ENCODE measurements at places on chromosomes 12 and 14. TPM values are rescaled to one million over a fixed set of nuclear protein-coding genes. Genes with fewer than 3 reads are reported as not detected.

Gene MFAP5
- total RNA-seq, result not detected

Gene FGFR1OP2
- total RNA-seq, result 38.0 TPM

Gene ADAM21
- total RNA-seq, result not detected

Gene TAS2R9
- not detected for total RNA-seq

Gene GRIN2B
- total RNA-seq, result not detected

Gene TAS2R8
- not detected for total RNA-seq

Gene APOF
- 0.28 TPM for total RNA-seq

Gene GPX2
- not detected for total RNA-seq

Gene ALKBH2
- 29.5 TPM for total RNA-seq

Gene POTEM
- not detected for total RNA-seq

Gene KLHDC2
- total RNA-seq, result 48.7 TPM

DNA sequence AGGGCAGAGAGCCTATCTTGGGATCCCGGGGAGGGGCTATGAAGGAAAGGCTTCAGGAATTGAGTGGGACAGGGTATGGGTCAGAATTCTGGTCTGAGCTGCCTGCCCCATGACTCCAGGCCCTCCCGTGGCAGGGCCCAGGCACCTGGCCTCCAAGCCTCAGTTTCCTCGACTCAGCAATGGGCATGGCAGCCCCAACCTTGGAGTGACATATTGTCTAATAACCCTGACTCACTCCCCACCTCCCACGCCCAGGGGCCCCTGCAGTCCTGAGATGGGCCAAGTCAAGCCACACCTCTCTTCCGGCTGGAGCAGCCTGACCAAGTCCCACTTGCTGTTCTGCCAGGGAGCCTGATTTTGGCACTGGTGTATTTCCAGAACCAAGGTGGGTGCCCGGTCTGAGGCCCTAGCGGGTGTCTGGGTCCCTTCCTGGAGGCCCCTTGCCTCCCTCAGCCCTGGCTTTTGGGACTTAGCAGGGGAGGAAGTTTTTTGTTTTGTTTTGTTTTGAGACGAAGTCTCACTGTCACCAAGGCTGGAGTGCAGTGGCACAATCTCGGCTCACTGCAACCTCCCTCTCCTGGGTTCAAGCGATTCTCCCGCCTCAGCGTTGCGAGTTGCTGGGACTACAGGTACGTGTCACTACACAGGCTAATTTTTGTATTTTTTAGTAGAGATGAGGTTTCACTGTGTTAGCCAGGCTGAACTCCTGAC lies 40.3 kb upstream of the RCOR1 start:
- peak overlapping the region; percentile 16 for H3K4me3 ChIP-seq
- H3K4me1 ChIP-seq, result no peaks in the 10 kb centered on the region
- DNase-seq, result peak; percentile 19
- no peaks in the 10 kb centered on the region for H3K36me3 ChIP-seq
- H3K27me3 ChIP-seq, result peaks cover 15% of the 10 kb centered on the region

DNA sequence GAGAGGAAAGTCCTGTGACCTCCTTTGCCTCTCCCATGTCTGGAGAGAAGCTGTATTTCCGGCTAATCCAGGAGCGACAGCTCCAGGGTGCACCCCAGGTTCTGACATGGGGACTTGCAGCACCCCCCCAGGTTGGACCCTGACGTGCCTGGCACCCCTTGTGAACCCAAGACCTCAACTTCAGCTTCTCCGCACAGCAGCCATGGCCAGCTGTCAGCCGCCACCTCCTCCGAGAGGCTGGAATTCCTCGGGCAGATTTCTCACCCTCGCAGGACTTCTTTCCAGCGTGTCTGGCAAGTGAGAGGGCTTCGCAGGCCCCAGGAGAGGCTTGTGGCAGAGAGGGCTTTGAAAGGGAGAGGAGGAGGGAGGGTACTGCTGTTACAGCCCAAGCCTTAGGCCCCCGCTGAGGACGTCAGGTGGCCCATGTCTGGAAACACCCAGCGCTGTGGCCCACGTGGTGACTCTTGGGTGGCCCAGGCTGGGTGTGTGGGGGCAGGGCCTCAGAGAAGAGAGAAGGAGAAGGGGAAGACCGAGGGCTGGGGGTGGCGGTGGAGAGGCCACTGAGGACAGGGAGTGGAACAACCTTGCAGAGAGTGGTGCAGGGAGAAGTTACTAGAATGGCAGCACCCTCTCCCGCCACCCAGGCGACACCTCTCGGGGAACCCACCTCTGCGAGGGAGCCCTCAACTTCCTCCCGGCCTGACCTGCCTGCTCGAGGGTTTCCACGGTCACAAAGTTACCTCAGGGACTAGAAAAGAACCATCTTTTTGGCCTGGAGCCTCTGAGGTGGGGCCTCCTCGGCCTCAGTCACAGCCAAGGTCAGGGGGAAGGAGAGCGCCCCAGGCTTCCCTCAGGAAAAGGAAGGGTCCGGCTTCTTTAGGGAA lies 11.7 kb upstream of the RPS6KL1 start:
- H3K27ac ChIP-seq, result no peak overlapping the region
- no peaks in the 10 kb centered on the region for H3K27me3 ChIP-seq
- no peak for DNase-seq

- no peaks in the 10 kb centered on the region for H3K36me3 ChIP-seq
- H3K27ac ChIP-seq, result no peak overlapping the region
- H3K4me1 ChIP-seq, result no peaks in the 10 kb centered on the region
These were observed 54.4 kb upstream of the RFLNA start for GRCh38 chr12:124240493-124240892.

- H3K27me3 ChIP-seq, result no peaks in the 10 kb centered on the region
- H3K4me3 ChIP-seq, result no peak overlapping the region
- H3K27ac ChIP-seq, result no peak overlapping the region
- no peaks in the 10 kb centered on the region for H3K4me1 ChIP-seq
- H3K36me3 ChIP-seq, result no peaks in the 10 kb centered on the region
- no peak for DNase-seq
These were observed 19.7 kb upstream of the FAM234B start for GRCh38 chr12:13024531-13024916.

- peaks cover 7% of the 10 kb centered on the region for H3K36me3 ChIP-seq
- no peak overlapping the region for H3K27ac ChIP-seq
- H3K4me3 ChIP-seq, result no peak overlapping the region
- DNase-seq, result no peak
- H3K4me1 ChIP-seq, result no peaks in the 10 kb centered on the region
- H3K27me3 ChIP-seq, result peaks cover 8% of the 10 kb centered on the region
These were observed 66.0 kb downstream of the TMTC3 start for GRCh38 chr12:88207921-88208620.

- H3K27me3 ChIP-seq, result peaks cover 5% of the 10 kb centered on the region
- DNase-seq, result no peak
- H3K4me1 ChIP-seq, result no peaks in the 10 kb centered on the region
- no peak overlapping the region for H3K4me3 ChIP-seq
- no peak overlapping the region for H3K27ac ChIP-seq
These were observed 15.1 kb downstream of the NUAK1 start for GRCh38 chr12:106123551-106124081.

DNA sequence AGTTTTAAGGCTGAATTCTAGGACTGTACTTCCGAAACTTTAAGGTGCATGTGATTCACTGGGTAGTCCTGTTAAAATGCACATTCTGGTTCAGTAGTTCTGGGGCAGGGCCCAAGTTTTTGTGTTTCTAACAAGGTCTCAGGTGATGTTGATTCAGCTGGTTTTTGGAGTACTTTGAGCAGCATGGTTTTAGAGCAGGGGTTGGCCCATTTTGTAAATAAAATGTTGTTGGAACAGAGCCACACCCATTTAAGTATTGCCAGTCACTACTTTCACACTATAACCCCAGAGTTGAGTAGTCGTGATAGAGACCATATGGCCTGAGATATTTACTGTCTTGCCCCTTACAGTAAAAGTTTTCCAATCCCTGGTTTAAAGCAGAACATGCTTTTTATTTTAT lies 111.3 kb downstream of the SYNE2 start:
- peaks cover 3% of the 10 kb centered on the region for H3K36me3 ChIP-seq
- H3K4me1 ChIP-seq, result no peaks in the 10 kb centered on the region

GRCh38 chr14:71388336-71388735 lies 481.1 kb downstream of the PCNX1 start:
- H3K27ac ChIP-seq, result peak overlapping the region; percentile 14
- H3K4me1 ChIP-seq, result peaks cover 37% of the 10 kb centered on the region
- no peaks in the 10 kb centered on the region for H3K36me3 ChIP-seq
- DNase-seq, result no peak
- H3K27me3 ChIP-seq, result no peaks in the 10 kb centered on the region
- no peak overlapping the region for H3K4me3 ChIP-seq

- peaks cover 13% of the 10 kb centered on the region for H3K4me1 ChIP-seq
- H3K36me3 ChIP-seq, result no peaks in the 10 kb centered on the region
- peaks cover 55% of the 10 kb centered on the region for H3K27me3 ChIP-seq
These were observed 6.9 kb upstream of the BMP4 start for GRCh38 chr14:53963320-53964227.

DNA sequence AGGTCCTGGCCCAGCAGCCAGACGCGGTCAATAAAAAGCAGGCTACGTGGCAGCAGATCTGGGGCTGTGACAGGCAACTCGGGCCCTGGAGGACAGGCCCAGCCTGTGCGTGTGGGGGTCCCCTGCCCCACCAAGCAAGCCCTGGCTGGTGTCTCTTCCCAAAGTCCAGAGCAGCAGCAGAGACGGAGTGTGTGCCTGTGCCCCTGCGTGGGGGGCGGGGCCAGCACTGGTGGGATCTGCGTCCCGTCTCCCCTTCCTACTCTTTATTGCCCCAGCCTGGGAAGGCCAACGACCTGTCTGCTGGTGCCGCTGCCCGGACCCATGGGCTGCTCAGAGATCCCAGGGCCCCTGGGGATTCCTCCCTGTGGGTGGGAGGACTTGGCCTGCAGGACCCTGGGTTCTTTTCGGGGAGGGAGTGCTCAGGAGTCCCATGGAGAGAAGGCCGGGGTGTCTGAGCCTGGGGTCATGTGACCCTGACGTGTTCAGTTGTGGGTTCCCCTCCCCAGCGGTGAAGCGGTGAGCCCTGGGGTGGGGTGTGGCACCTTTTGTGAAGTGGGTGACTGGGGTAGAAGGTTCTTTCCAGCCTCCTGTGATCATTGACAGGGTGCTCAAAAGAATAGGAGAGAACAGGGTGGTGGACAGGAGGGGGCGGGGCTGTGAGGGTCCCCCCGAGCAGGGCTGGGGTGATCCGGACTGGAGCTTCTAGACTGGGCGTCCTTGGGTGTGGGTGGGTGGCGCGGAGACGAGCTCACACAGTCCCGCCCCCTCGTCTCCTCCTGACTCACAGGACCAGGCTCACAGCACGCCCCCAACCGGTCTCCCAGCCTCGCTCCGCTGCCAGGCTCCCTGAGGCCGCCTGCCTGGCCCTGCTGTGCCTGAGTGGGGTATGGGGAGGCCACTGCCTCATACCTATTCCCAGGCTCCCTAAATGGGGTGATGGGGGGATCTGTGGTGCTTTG lies 22.4 kb downstream of the ASPG start:
- H3K36me3 ChIP-seq, result no peaks in the 10 kb centered on the region
- H3K4me1 ChIP-seq, result no peaks in the 10 kb centered on the region
- DNase-seq, result no peak

- DNase-seq, result no peak
- H3K27ac ChIP-seq, result peak overlapping the region; percentile 35
- peak overlapping the region; percentile 88 for H3K4me3 ChIP-seq
These were observed 63.4 kb downstream of the GALNT4 start for GRCh38 chr12:89461190-89461589.

DNA sequence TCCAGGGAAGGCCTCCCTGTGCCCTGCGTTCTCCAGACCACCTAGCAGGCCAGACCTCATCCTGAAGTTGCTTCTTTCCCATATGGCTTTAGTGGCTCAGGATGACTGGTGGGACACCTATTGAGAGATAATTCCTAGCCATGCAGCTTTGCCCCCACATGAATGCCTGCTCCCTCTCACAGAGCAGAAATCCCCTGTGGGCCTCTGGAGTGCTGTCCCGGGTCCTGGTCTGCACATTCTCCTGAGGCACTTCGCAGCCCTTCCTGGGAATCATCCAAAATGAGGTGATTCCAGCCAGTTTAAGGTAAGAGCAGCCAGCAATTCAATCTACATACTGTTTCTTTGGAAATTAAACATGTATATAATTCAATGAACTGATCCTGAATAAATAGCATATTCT lies 135.9 kb downstream of the GPR65 start:
- no peak overlapping the region for H3K4me3 ChIP-seq
- H3K27me3 ChIP-seq, result no peaks in the 10 kb centered on the region
- peaks cover 5% of the 10 kb centered on the region for H3K4me1 ChIP-seq
- H3K36me3 ChIP-seq, result no peaks in the 10 kb centered on the region
- DNase-seq, result no peak

- no peaks in the 10 kb centered on the region for H3K27me3 ChIP-seq
- no peak for DNase-seq
- H3K36me3 ChIP-seq, result no peaks in the 10 kb centered on the region
- H3K4me3 ChIP-seq, result no peak overlapping the region
- H3K4me1 ChIP-seq, result no peaks in the 10 kb centered on the region
These were observed 764.3 kb downstream of the NOVA1 start for GRCh38 chr14:25833341-25834126.

- H3K4me1 ChIP-seq, result peaks cover 5% of the 10 kb centered on the region
- peaks cover 9% of the 10 kb centered on the region for H3K36me3 ChIP-seq
- no peaks in the 10 kb centered on the region for H3K27me3 ChIP-seq
- no peak overlapping the region for H3K27ac ChIP-seq
These were observed 53.4 kb downstream of the PRKAB1 start for GRCh38 chr12:119721306-119721705.

- no peak overlapping the region for H3K4me3 ChIP-seq
- peaks cover 9% of the 10 kb centered on the region for H3K4me1 ChIP-seq
- no peak overlapping the region for H3K27ac ChIP-seq
- DNase-seq, result no peak
- no peaks in the 10 kb centered on the region for H3K27me3 ChIP-seq
These were observed 34.8 kb downstream of the STX2 start for GRCh38 chr12:130804216-130804615.

DNA sequence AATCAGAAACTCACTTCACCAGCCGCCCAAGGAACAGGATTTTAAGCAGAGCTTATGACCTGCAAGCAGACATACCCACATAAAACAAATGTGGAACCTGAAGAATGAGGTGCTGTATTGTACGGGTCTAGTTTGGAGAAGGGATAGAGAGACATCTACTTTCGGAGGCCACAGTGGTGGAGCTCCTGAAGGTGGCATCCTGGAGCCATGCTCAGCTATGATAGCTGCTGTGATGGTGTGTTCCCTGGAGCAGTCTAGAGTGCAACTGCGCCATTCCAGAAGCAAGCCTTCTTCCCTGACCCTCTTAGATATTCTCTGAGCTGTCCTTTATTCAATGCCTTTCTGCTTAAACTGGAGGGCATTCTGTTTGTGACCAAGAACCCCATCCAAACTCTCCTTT lies 402.6 kb downstream of the FUT8 start:
- peaks cover 4% of the 10 kb centered on the region for H3K4me1 ChIP-seq
- no peak overlapping the region for H3K4me3 ChIP-seq
- no peak for DNase-seq
- H3K27ac ChIP-seq, result no peak overlapping the region
- no peaks in the 10 kb centered on the region for H3K36me3 ChIP-seq

- no peaks in the 10 kb centered on the region for H3K27me3 ChIP-seq
- H3K27ac ChIP-seq, result no peak overlapping the region
- no peak for DNase-seq
- H3K4me3 ChIP-seq, result no peak overlapping the region
- peaks cover 3% of the 10 kb centered on the region for H3K36me3 ChIP-seq
These were observed 36.5 kb upstream of the SELPLG start for GRCh38 chr12:108670066-108670631.

GRCh38 chr12:61452076-61452475 lies 808.1 kb upstream of the USP15 start:
- no peak overlapping the region for H3K27ac ChIP-seq
- DNase-seq, result no peak
- H3K4me1 ChIP-seq, result no peaks in the 10 kb centered on the region
- H3K27me3 ChIP-seq, result no peaks in the 10 kb centered on the region
- no peaks in the 10 kb centered on the region for H3K36me3 ChIP-seq
- H3K4me3 ChIP-seq, result no peak overlapping the region
